Motor neuron (in vitro differentiated cells): ENCODE measurements at places on chromosomes 16 and 17. TPM values are rescaled to one million over a fixed set of nuclear protein-coding genes. Genes with fewer than 3 reads are reported as not detected.

DNA sequence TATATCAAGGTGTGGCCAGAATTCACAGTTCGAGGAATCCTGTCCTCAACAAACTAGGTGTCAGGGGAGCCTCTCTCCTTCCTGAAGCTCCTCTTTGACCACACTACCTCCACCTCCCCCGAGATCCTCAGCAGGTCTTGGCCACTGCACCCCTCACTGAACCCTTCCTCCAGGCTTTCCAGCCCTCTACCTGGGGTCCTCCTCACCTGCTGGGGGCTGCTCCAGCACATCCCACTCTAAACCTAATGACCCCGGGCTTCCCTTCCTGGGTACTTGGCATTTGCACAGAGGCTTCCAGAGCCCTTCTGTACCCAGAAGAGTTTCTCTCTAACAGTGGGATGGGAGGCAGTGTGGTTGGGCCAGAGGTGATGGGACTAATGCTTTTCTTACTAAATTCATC, 9.7 kb downstream of the SLC6A2 start:
- no peak for ATAC-seq

- ATAC-seq: no peak
Observed at GRCh38 chr17:15346066-15346595, 4.7 kb upstream of the TEKT3 start.

- no peak for ATAC-seq
Observed at GRCh38 chr16:67296420-67296819, 17.1 kb downstream of the PLEKHG4 start.

- no peak for ATAC-seq
Observed at GRCh38 chr17:38619451-38619795, 13.7 kb upstream of the SRCIN1 start.

- ATAC-seq: peak; percentile 22
Observed at GRCh38 chr16:65120831-65121721, 787 bp downstream of the CDH11 start.

GRCh38 chr17:34582901-34583245, 3.5 kb downstream of the TMEM132E start:
- no peak for ATAC-seq

GRCh38 chr17:40355123-40355803, 9.3 kb downstream of the GJD3 start:
- ATAC-seq: peak; percentile 4

GRCh38 chr16:11681976-11682654, 13.9 kb downstream of the SNN start:
- peak; percentile 19 for ATAC-seq

GRCh38 chr16:6573577-6573976, 759.1 kb upstream of the RBFOX1 start:
- no peak for ATAC-seq

Gene EVPLL
- total RNA-seq: not detected in 2 replicates

- no peak for ATAC-seq
Observed at GRCh38 chr17:49588312-49588711, 12.6 kb downstream of the NXPH3 start.

DNA sequence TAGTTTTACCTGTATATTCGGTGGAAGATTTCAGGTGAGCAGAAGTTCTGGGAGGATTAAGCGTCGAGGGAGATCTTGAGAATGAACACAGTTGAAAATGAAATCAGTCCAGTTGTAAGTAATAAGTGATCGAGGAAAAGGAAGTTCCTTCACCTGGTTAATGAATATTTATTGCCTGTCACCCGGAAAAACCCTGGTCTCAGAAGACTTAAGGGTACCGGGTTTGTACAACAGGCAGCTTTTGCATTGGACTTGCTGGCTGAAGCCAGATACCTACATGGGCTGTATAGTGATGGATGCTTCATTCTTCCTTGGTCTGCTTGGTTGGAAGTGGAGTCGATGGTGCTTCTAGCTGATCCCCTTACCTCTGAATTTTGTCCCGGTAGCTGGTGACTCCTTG, 72.7 kb downstream of the PRKCA start:
- no peak for ATAC-seq

DNA sequence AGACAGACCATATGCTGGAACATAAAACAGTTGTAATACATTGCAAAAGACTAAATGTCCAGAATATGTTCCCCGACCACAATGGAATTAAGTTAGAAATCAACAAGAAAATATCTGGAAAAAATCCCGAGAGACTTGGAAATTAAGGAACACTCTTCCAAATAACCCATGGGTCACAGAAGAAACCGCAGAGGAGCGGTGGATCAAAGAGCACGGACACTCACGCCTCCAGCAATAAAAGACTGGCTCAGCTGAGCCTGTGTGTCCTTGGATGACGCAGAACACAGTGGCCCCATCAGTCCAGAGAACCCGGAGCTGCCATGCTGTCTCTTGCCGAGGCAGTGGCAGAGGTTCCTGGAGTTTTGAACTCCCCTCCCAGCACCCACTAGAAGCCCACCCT, 30.9 kb upstream of the FOXF1 start:
- ATAC-seq: no peak

Gene CES4A
- 3.0 and 4.5 TPM in 2 replicates for total RNA-seq

GRCh38 chr17:78745407-78746088, 36.5 kb downstream of the CYTH1 start:
- ATAC-seq: no peak

GRCh38 chr16:24117680-24118079, 138.5 kb upstream of the CACNG3 start:
- no peak for ATAC-seq

Gene WSCD1
- total RNA-seq: 0.17 and 0.30 TPM in 2 replicates

DNA sequence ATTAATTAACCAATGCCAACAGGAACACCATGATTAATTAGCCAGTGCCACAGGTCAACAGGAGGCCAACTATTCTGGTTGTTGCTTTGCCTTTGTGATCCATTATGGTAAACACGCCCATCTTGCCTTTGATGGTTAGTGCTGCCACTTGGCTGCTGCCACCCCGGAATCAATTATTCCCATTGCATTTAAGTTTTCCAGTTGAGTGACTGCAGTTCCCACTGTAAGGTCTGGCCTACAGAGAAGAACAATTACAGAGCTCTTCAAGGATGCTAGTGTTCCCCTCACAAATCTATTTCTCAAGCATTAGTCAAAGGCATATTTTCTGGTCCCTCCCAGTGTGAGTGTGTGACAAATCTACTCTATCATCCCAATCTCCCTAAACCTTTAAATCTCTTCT, 7.1 kb upstream of the CLEC19A start:
- no peak for ATAC-seq

DNA sequence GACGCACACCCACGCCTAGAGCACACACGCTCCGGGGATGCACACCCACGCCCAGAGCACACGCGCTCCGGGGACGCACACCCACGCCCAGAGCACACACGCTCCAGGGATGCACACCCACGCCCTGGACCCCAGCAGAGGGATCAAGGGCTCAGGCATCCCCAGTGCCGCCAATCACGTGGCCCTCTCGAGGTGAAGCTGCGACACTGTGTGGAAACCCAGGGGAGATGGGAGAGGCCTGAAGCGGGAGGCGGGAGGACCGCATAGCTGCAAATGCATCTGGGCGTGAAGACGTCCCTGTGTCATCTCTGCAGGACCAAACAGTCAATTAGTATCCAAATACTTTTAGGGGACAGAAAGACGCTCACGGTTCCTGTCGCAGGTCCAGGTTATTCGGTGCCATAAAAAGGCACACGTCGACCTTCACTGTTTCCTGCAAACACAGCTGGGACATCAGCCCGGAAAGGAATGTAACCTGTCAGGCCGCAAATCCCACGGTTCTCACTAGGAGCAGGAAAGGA, 56.4 kb downstream of the TBC1D16 start:
- no peak for ATAC-seq

DNA sequence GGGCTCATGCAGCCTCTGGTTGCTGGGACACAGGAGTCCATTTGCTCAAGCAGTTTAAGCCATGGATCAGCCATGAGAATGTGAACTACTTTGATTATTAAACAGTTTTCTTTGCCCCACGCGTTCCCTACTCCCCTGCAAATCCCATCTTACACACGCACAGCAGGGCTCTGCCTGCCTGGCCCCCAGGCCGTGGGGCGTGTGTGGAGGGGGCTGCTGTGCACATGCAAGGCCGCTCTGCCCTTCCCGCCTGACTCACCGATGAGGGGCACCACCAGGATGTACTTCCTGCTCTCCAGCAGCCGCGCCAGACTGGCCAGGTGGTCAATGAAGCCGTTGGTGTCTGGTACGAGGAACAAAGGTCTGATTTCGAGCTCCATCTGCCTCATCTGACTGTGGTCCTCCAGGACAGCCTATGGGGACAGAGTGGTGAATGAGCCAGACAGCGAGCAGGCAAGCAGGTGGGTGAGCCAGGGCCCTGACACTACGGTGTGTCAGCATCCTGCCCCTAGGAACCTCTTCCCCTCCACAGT, 13.7 kb downstream of the HIC1 start:
- no peak for ATAC-seq

GRCh38 chr17:17902877-17903276, 66.1 kb upstream of the SREBF1 start:
- no peak for ATAC-seq

DNA sequence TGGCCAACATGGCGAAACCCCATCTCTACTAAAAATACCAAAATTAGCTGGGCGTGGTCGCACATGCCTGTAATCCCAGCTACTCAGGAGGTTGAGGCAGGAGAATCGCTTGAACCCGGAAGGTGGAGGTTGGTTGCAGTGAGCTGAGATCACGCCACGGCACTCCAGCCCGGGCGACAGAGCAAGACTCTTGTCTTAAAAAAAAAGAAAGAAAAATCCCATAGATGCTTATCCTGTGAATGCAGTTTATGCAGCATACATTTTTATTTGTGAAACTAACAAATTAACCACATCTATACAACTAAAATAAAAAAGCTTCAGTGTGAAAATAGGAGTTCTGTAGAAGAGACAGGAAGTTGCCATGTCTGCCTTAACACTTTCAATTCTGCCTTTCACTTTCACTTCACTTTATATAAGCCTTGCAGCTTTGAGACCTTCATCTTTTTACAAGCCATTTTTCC, 7.1 kb downstream of the IGSF6 start:
- no peak for ATAC-seq

DNA sequence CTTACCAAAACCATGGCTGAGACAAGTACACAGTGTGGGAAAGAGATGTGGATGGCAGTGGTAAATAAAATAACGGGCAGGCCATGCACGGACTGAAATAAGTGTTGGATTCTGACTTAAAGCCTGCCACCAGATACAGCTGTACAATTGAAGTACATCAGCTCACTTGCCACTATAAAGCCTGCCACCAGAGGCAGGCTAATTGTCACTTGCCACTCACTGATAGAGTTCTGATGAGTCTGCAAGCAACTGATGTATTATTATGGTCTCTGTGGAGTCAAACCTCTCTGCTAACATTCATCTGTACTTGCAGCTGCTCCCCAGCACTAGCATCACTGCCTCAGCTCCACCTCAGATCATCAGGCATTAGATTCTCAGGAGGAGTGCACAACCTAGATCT, 93.0 kb downstream of the CYTH1 start:
- ATAC-seq: no peak

Gene DOC2B
- total RNA-seq: 1.1 and 3.5 TPM in 2 replicates

DNA sequence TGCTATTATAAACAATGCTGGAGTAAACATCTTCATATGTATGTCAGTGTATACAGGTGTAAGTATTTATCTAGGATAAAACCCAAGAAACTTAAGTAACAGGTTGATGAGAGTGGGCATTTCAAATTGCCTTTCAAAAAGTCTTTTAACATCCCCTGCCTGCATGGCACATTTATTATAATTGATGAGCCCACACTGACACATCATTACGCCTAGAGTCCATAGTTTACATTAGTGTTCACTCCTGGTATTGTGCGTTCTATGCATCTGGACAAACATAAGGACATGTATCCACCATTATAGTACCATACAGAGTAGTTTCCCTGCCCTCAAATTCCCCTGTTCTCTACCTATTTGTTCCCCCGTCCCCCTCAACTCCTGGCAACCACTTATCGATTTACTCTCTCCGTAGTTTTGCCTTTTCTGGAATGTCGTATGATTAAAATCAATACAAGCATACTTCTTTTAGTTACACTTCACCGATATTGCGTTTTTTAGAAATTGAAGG, 53.7 kb downstream of the NACA2 start:
- ATAC-seq: no peak

DNA sequence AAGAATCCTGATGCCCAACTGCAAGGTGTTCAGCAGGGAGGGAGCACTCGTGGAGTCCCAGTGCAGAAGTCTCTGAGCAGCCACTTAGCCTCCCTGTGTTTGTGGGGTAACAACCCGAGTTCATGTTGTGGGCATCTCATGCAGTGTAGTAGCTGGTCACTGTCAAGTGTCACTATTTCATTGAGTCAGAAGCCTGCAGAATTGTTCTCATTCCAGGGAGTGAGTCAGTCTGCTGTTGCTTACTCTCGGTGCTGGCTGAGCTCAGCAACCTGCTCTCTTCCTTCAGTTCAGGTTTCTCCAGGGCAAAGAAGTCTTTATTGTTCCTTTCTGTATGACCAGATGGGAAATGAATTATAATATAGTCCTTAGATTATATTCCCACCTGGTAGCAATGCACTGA, 24.1 kb downstream of the HMOX2 start:
- ATAC-seq: peak; percentile 76

Gene NDUFAF8
- total RNA-seq: 23.9 and 44.2 TPM in 2 replicates

DNA sequence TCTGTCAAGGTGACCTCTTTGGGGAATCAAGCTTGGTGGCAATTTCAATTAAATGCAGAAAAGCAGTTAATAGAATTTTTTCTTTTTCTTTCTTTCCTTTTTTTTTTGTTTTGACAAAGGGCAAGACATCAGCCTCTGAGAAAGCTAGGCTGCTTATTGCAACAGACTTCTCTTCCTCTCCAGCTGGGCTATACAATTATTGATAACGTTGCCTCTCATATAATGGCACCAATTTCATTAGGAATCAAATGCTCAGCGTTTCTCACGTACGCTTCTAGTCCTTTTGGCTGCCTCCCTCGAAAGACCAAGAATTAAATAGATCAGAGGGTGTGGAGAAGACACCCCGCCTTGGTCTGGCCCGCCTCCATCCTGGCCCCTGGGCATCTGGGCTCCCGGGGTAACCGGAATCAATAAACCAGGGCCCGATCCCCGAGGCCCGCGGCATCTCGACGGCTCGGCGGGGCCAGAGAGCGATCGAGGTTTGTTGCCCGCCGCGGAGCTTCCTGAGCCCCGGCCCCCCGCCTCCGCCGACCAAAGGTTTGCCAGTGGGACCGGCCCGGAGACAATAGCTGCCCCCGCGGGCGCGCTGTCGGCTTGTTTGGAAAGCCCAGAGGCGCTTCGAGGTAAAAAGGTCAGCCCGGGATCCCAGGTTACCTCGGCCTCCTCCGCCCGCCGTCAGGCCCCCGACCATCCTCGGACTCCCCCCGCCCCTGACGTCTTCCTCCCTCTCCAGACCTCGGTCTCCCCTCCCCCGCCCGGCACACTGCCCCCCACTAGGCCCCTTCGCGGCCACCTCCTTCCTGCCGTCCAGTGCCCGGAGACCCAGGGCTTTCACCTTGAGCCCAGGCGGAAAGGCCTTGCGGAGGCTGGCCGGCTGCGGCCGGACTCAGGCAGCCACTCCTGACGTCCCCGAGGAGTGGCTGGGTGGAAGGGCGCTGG, 3.9 kb downstream of the HOXB1 start:
- ATAC-seq: no peak

Gene MYH13
- 0.08 TPM in 1 of 2 replicates, not detected in the other for total RNA-seq

Gene NTN1
- 16.4 and 18.0 TPM in 2 replicates for total RNA-seq

Gene DHRS7B
- 40.6 and 41.6 TPM in 2 replicates for total RNA-seq
